Activated T-helper 17 cell treated with anti-CD3 and anti-CD28 coated beads, Interleukin-2, amount 50 U/mL, for 72 hours (primary cell): ENCODE measurements at places on chromosomes 2 and 18.
A peak's percentile ranks its signal among the peaks of the same experiment; 100 is the strongest.

DNA sequence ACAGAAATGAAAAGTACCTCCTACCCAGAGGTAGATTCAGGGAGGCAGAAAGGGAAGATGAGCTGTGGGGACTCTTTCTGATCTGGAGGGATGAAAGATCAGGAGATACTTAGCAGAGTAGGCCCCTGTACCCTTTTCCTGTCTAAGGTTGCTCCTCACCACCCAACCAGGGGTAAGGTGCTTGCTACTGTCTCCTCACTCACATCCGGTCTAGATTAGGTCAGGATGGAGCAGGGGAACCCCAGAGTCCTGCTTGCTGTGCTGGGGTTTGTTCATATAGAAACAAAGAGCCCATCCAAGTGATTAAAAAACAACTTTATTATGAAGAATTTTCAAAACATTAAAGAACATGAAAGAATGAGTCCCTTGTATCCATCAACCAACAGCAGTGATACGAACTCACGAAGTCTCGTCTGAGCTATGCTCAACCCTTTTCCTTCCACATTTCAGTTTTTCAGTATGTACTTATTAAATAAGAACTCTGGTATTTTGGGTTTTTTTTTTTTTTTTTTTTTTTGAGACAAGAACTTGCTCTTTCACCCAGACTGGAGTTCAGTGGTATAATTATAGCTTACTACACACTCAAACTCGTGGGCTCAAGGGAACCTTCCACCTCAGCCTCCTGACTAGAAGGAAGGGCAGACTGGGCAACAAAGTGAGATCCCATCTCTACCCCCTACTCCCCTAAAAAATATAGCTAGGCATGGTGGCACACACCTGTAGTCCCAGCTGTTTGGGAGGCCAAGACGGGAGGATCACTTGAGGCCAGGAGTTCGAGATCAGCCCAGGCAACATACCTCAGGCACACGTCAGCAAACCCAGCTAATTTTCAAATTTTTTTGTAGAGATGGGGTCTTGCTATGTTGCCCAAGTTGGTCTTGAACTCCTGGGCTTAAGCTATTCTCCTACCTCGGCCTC is 28.5 kb upstream of the MCFD2 start:
- peak; percentile 79 for ATAC-seq

DNA sequence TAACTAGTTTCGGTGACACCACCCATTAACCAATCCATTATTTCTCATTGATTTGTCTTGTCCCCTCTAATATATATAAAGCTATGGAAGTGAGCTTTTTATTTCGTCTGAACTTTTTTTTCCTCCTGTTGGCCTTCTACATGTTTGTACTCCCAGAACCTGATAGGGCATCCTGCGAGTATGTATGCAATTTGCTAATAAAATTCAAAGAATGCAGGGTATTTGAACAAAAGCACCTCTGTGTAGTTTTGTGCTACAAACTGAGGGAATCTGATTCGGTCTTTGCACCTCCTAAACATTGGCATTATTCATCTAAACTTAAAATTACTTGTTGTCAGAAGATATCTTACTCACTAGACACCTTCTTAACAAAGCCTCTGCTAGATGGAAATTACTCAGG is 242.9 kb upstream of the TMEFF2 start:
- no peak for ATAC-seq

DNA sequence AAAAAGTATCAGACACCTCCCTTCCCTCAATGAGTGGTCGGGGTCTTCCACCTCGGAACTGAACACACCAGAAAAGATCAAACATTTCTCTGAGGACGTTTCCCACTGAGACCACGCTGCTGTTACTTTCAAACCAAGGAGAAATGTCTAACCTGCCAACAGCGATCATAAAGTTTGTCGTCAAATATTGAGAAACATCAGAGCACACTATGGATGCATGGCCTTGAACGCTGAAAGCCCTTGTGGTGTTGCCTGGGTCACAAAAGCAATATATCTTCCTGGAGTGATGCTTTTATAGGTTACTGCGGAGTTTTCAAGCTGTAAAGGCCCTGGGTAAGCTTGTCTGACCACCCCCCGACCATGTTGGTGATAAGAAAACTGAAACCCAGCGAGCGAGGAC is 70.2 kb upstream of the ID2 start:
- ATAC-seq: no peak

DNA sequence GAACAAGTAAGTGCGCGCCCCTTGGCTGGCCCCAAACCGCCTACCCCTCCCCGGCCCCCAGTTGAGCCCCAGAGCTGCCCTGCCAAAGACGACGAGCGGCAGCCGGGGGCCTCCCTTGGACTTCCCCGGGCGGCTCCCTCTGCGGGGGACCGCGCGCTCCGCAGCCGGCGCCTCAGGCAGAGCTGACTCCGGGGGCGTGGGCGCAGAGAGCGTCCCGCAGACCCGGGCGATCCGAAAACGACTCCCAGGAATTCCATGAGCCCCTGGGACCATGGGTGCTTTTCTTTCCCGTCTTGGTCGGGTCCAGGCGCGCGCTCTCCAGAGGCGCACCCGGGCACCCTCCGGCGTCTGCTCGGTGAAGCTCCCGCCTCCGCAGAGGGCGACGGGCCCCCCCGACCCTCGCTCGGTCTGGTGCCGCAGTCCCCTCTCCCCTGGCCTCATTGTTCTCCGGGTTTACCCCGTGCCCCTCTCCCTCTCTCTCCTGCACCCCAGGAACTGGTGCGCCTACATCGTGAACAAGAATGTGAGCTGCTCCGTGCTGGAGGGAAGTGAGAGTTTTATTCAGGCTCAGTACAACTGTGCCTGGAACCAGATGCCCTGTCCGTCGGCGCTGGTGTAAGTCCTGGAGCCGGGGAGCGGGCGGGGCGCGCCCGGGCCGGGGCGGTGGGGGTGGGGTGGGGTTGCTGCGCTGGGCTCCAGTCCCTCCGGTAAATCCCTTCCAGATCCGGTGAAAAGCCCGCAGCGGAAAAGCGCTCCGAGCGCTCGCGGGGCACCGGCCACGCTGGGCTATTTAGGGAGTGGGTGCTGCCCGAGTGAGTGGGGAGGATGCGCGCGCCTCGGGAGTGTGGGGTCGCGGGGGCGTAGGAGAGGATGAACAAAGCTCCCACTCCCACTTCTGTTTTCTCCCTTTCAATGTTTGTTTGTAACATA is 776 bp downstream of the EMILIN2 start:
- peak; percentile 58 for ATAC-seq

DNA sequence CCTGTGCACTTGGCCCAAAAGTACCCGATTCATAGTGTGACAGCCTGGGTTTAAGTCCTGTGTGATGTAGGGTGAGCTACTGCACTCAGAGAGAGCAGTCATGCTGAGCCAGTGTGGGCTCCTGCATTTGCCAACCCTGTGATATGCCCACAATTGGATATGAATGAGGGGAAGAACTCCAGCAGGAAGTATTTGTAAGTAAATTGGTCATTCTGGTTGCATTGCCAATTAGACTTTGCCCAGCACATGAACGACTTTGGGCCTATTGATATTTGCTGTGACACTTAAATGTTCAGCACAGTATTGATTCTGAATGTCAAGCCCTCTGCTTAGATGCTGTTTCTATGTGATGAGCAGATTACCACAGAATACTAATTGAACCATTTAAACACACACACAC is 570.9 kb downstream of the PIK3C3 start:
- no peak for ATAC-seq
